Occipital lobe (tissue), 3 donors: ENCODE measurements at places on chromosomes 16 and 17. TPM values are rescaled to one million over a fixed set of nuclear protein-coding genes. Genes with fewer than 3 reads are reported as not detected.

PABPN1L gene
- total RNA-seq: not detected

PRR11 gene
- total RNA-seq: 2.0 TPM

NAGS gene
- total RNA-seq: 0.78 TPM

PYY gene
- not detected for total RNA-seq

KRT16 gene
- total RNA-seq: not detected

MMP28 gene
- 8.9 TPM for total RNA-seq

C17orf78 gene
- not detected for total RNA-seq

IST1 gene
- total RNA-seq: 122 TPM

P2RX5 gene
- total RNA-seq: 10.0 TPM
